Activated CD4-positive, alpha-beta T cell treated with anti-CD3 and anti-CD28 coated beads, Interleukin-2, amount 50 U/mL, for 48 hours (primary cell): ENCODE measurements at places on chromosomes 1 and 21.

DNA sequence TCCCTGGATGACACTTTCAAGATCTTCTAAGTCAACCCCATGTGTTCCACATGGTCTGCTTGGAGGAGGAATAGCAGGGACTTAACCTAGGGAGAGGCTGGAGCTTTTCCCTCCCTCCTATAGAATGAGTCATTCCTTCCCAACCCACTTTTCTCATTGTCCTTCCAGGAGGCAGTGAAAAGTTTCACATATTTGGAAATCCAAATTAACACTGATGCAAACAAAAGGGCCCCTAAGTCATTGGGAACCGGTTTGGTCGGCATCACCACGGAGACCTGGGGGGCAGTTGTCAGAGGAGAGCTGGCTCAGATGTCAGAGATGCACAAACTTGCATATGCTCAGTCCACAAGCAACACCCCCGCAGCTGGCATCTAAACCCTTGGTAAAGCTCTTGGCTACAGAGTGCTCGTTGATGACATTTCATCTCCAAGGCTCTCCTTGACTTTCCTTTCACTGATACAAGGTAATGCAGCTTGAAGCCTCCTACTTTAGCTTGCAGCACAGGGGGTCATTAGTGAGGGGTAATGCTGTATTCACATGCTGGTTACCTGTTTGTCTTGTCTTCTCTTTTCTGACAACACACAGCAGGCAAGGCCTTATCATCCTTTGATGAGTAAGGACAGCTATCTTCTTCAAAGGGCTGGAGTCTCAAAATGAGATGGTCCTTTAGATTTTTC is 12.3 kb upstream of the LRRC8D start:
- no peak for DNase-seq

DNA sequence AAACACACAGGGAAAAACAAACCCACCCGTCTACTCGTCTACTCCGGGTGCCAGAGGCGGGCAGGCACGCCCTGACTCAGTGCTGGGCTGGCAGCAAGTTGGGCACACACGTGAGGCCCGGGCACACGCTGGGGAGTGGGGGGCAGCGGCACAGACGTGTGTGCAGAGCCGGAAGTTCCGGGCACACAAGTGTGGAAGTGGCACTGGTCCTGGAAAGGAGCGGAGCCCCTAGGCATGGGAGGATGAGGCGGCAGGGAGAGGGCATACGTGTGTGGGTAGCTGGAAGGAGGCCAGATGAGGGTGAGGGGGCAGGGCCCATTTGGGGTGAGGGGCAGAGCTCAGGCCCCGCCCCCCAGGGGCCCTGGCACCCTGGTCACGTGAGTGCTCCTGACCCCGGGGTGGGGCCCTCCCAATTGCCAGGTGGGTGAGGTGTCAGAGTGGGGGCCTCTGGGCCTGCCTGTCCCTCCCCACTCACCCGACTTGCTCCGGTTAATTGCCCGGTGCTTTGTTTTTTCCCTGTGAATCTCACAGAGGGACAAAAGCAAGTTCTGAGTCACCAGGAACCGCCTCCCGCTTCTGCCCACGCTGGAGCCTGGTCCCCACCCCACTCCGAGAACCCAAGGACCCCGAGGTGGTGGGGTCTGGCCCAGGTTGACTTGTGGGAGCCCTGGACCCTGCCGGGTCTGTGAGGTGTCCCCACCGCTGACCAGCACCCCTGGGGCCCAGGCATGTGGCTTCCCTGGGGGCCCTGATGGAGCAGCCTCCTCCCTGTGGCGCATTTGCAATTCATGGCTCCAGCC is 104.8 kb upstream of the CASZ1 start:
- no peak for DNase-seq

DNA sequence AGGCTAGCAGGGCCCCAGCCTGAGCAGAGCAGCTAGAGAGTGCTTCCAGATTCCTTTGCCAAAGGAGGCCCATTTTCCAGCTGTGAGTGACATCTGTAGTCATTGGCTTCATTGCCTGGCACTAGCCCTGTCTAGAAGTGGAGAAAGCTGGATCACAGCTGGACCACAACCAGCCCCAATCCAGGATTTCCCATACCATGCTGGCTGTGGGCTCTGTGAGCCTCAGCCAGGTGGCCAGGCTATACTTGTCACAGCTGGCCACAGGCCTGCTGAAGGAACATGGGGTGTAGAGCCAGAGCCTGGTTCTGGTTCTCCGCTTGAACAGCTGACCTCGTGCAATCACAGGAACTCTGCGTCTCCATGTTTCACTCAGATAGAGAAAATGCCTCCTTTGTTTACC is 36.6 kb downstream of the RIMKLA start:
- DNase-seq: no peak

DNA sequence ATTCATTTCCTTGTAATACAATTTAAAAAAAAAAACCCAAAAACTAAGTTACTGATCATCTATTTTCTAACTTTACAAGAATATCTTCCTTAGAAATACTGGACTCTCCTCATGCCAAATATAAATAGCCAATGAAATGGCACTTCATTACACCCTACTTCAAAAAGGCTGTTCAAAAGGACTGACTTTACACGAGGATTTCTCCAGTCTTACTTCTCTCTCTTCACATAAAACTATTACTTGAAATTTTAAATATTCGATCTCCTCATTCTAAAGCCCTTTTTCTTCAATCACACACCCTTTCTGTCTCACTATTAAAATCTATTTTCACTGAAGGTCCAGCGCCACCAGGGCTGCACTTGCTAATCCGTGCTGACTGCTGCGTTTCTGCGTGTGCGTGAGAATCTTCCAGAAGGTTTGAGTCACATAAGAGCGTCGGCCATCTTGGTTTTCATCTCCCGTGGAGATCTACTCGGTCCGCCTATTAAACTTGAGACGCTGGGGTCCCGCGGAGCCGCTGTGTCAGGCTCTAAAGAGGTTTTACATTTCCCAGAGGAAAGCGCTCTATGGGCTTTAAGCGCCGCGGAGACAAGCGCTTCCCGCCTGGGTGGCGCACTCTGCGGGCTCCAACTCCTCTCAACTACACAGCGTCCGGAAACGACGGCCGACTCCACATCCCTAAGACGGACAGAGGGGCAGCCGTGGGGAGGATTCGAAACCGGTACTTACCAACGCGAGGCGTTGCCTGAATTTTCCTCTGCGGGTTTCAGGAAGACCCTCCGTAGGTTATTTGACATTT is 631 bp downstream of the LRIF1 start:
- peak; percentile 62 for DNase-seq

- no peak for DNase-seq
Observed at GRCh38 chr1:114118351-114118990, 35.2 kb downstream of the SYT6 start.

DNA sequence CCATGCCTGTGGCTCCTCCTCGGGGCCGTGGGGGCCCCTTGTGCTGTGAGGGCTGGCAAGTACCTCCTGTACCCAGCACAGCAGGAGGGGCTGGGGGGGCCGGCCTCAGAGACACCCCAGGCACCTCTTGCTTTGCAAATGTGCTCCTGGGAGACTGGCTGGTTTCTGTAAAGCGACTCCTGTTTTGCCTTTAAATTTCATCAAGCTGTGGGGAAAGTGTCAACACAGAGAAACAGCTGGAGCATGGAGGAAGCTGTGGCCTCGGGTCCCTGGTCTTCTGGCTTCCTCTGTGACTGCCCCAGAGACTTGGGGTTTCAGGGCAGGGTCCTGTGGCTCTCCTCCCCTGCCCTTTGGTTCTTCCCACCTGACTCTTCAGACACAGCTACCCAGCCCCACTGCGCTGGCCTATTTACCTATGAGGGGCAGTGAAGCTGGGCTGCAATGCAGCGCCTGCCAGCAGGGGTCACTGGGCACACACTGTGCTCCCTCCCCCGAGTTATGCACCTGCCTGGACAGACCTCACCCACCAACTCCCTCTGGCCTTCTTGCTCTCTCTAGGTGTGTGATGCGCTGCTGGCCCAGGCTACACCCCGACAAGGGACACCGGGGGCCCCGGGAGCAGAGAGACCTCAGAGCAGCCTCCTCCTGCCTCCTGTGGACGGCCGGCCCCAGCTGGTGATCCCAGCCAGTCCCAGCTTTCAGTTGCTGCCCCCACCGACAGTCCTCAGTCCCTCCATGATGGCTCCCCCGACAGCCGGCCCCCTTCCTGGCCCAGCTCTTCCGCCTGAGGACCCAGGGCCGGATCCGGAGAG is 17.6 kb upstream of the PEX10 start:
- peak; percentile 50 for DNase-seq

DNA sequence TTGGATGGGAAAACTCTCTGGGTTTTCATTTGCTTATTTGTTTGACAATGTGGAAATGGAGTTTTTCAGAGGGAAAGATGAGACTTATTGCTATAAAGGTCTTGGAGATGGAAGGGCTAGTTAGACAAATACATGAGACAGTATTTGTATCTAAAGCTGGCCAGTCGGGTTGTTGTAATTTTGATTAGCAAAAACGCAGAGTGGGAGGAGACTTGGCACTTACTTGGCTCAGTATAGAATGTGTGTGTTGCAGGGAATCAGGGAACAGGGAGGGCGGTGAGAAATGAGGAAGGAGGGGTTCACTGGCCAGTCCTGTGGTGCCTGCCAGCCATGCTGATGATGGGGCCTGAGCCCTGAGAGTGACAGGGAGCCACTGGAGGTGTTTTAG is 6.0 kb upstream of the FOXE3 start:
- no peak for DNase-seq

- no peak for DNase-seq
Observed at GRCh38 chr1:156366378-156367166, 2.4 kb upstream of the RHBG start.

DNA sequence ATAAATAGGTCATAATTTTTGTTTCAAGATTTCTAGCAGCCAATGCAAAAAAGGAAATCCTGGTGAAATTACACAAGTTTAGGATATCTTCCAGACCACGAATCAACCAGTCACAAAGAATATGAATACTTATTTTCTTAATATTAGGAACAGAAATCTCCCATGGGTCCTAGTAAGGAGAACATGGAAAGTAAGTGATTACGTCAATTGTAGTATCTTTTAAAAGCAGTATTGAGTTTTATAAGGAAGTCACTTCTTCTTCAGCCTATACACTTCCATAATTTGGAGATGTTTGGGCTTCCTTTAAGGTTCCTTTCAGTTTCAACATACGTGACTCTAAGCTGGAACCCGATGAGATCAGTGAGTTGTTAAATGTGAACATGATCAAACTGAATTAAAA is 534.5 kb downstream of the USP25 start:
- DNase-seq: no peak

DNA sequence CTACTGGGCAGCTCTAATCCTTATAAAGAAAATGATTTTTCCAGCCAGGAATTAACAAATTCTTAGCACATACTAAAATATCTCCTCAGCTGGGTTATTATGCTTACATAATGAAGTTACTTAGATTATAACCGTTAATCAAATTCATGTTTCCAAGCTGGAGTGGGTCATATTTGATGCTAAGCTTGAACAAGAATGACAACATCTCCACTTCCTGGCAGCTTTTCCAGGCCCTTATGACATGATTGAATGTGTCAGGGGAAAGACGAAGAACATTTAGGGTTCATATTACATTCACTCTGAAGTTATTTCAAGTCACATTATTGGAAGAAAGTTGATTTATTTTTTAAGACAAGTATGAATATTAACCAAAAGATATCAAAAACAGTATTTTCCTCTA is 333.7 kb downstream of the PCP4 start:
- DNase-seq: no peak
